ENCODE measurements at places on chromosomes 13 and 19.

GRCh38 chr19:13885826-13886365 is 9.0 kb downstream of the NANOS3 start:
- DNase-seq: no peak

DNA sequence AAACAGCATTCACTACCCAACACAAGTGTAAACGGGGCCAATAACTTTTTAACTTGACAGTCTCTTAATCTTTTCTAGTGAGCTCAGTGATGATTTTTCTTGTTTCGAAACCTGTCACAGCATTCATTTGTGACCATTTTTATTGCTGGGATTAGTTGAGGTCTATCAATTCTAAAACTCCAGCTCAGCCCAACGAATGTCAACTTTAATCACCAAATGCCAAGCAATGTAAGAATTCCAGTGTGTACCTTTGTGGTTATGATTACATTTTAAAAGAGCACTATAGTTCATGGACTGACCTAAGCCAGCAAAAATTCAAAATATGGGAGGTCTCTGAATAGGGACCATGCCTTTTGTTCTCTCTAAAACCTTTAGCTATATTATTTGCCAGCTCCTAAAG is 694.3 kb upstream of the SGCG start:
- no peak for DNase-seq

DNA sequence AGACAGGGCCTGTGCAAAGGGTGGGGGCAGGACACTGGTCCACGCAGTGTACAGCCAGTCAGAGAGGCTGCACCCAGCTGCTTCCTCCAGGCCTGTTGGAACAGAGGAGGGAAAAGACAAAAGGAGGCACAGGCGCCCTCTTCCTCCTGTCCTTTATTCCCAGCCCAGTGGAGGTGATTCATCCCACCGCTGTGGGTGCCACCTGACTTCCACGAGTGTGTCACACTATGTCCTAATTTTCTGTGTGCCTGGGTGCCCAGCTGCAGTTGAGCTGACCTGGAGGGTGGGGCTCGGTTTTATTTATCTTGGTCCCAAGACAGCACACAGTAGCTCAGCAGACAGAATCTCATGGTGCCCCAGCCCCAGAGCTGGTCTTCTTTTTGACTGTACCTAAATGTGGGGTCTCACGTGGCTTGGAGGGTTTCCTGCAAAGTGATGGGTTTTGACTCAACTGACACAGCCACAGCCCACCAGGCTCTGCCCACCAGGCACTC is 9.0 kb downstream of the EPS15L1 start:
- no peak for DNase-seq

GRCh38 chr13:73223372-73223781 is 164.6 kb downstream of the KLF5 start:
- no peak for DNase-seq

- no peak for DNase-seq
Measured at GRCh38 chr19:14576363-14576762, 4.5 kb upstream of the NDUFB7 start.

- DNase-seq: no peak
Measured at GRCh38 chr13:35793823-35794222, 317.3 kb upstream of the MAB21L1 start.

DNA sequence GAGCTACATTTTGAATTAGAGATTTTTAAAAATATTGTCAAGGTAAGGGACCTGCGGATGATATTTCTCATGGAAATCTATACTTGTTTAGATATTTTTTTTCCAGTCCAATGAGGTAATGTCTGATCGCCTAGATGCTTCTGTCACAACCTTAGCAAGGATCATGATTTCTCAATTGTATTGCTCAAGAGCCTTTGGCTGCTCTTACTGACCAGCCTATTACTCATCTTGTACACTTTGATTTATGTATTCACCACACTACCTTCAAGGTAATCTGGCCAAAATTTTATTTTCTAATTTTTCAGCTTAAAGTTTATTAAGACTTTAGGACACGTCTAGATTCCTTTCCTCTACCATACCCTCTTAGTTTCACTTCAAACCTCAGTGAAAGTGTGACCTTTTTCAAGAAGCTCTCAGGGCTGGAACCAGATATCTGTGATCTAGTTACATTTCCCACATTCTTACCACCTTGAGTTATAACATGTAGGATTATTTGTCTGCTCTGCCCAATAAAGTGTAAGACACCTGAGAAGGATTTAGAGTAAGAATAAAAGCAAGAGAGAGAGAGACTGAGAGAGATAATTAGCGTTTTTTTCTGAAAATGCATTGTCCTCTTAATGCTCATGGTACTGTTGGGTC is 197.1 kb downstream of the ITGBL1 start:
- no peak for DNase-seq

DNA sequence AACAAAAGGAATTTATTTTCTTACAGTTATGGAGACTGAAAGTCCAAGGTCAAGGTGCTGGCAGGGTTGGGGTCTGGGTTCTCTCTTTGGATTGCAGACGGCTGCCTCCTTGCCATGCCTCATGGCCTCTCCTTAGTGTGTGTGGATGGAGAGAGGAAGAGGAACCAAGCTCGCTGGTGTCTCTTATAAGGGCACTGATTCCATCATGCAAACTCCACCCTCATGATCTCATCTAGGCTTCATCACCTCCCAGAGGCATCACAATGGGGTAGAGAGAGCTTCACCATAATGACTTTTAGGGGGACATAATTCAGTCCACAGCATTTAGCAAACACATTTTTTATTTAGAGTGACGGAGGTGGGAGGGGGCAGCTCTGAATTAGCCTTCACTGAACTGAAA is 104.9 kb upstream of the ABCC4 start:
- DNase-seq: no peak

DNA sequence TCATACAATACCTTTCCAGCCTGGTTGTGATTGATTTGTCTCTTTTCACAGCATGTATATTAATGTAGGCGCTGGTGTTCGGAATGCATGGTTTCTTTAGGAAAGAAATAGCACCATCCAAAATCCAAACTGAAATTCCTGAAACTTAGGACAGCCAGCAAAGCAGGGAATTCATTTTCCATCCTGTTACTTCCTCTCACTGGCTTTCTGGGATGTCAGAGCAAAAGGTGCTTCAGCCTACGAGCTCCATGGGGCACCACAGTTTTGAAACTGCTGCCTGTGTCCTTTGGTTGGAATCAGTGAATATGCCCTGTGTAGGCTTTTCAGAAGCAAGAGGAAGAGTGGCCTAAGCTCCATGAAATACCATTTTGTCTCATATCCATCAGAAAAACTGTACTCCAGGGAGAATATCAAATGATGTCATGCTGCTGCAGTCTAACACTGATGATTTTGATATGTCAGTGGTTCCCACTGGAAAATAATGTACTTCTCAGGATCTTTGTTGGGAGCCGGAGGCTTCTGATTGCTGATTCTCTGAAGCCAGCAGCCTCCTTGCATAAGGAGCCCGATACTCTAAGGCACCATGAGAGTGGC is 117.8 kb upstream of the SERP2 start:
- no peak for DNase-seq

Data from NCI-H510A treated with DMSO at 0.1 percent for 48 hours (cell line).